ENCODE measurements at places on chromosomes 7 and 10.

DNA sequence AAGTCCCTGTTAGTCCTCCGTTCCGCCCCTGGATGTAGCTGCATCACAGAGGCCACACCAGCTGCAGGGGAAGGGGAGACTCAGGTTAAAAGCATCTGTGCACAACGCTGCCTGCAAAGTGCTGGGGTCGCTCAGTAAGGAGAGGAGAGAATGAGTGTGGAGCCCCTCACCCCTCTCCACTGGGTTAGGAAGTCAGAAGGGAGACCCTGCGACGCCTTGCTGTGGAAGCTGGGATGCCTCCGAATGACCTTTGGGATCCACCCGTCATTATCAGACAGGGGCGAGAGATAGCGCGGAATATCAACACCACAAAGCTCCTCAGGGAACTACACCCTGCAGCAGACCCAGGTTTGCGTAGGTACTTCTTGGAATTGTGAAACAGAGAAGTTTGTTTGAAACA, 167.7 kb upstream of the SHH start:
- no peak for DNase-seq

GRCh38 chr7:127635659-127636285, 16.2 kb upstream of the SND1 start:
- DNase-seq = no peak

DNA sequence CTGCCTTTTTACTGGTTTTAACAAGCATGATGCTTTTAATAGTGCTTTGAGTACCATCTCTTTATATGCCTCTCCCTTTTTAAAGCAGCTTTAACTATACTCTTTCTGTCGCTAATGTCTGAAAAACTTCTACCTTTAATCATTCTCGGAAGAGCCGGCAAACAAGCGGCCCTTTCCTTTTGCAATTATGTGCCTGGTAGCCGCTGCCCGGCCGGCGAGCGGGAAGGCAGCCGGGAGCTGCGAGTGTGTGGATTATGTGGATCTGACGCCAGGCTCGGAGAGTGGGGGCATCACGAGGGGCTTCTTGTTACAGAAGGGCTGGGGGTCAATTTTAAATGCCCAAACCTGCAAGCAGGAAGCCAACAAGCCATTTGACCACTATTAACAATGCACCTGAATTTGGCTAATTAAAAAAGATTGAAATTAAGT, 120.9 kb downstream of the BUB3 start:
- DNase-seq = no peak

DNA sequence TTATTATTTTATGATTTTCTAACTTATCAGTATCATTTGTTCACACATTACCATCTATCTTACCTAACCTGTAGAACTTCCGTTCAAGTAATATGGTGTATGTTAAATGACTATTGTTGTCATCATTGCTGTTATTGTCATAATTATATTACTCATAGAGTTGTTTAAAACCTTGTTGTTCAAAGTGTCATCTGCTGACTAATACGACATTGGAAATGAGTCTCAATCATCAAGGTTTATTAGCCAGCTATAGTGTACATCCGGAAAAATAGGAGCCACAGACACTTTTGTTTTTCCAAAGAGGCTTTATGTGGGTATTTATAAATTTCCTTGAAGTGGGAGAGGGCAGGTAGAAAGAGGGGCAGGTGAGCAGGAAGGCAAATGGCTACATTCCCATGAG, 386.9 kb upstream of the LRRTM3 start:
- DNase-seq = no peak

DNA sequence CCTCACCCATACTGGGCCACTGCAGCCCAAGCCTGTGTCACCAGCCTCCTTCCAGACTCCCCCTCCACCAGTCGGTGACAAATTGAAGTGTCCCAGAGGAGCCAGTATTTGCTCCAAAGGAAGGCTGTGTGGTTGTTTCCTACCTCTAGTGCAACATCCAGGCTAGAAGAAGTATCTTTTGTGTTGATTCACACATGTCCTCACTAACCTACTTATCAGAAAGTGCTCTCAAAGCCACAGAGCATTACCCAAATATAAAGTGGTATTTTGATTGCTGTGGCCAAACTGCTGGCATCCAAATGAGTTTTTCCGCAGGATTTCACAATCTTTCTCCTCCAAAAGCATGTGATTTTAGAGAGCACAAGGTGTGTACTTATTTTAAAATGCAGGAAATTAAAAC, 134.8 kb downstream of the CUL2 start:
- DNase-seq = no peak

DNA sequence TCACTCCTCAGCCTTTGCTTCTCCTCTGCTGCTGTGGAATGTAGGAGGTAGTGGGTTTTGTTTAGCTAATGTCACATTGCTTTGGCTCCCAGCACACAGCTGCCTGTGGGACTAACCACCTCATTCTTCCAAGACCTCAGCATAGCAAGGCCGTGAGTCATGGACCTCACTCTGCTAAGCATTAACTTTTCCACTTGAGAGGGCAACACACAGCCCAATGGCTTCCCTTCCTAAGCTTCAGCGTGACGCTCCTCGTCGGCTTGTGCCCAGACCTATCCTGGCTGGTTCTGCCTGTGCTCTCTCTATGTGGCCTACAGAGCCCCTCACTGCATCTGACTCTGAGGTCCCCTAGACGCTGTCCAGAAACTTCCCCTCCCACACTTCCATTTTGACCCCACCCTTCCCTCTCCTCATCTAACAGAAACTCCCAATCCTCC, 23.3 kb downstream of the MYOF start:
- no peak for DNase-seq

DNA sequence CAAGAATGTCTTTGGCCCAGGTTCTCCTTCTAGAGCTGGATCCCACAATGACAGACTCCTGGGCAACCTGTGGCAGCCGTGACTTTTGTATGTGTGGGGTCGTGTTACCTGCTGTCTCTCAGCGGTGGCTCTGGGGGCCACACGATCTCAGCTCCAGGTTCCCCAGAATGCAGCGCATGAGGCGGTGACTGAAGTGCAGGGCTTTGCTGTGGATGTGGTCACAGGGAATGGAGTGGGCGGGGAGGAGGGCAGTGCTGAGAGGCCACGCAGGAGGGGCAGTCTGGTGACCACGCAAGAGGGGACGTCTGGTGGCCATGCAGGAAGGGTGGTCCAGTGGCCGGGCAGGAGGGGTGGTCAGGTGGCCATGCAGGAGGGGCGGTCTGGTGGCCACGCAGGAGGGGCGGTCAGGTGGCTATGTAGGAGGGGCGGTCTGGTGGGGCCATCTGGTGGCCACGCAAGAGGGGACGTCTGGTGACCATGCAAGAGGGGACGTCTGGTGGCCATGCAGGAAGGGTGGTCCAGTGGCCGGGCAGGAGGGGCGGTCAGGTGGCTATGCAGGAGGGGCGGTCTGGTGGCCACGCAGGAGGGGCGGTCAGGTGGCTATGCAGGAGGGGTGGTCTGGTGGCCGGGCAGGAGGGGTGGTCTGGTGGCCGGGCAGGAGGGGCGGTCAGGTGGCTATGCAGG, 112.7 kb downstream of the ACTR3B start:
- no peak for DNase-seq

GRCh38 chr7:129032017-129032416, 22.9 kb downstream of the TNPO3 start:
- DNase-seq = no peak

GRCh38 chr10:78471723-78472550, 438.3 kb downstream of the RPS24 start:
- DNase-seq = no peak

DNA sequence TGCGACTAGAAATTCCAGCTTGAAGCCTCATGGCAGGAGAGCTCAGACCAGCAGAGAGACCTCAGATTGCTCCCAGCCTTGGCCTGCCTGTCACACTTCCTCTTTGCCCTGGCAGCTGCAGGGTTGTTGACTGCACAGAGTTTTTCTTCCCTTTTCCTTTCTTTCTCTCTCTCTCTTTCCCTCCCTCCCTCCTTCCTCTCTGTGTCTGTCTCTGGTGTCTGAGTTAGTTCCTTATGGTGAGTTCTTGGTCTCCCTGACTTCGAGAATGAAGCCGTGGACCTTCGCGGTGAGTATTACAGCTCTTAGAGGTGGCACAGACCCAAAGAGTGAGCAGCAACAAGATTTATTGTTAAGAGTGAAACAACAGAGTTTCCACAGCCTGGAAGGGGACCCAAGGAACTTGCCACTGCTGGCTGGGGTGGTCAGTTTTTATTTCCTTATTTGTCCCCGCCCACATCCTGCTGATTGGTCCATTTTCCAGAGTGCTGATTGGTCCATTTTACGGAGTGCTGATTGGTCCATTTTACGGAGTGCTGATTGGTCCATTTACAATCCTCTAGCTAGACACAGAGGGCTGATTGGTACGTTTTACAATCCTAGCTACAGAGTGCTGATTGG, 266.3 kb downstream of the RPS24 start:
- no peak for DNase-seq

DNA sequence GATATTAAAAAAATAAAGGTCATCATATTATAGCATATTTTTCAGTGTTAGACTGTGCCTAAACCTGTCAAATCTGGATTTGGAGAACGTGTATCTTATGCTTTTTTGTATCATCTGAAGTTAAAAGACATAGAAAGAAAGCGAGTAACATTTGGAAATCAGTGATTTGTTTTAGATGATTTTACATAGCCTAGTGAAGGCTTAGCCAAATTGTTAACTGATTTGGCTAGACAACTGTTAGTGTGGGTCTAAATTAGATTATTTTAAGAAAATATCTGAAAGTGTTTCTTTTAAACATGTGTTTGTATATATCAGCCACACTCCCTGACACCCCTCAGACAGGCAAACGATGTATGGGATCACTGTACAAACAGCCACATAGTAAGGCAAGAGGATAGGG, 35.6 kb downstream of the ACTA2 start:
- DNase-seq = no peak

GRCh38 chr10:124351481-124352220, 67.1 kb downstream of the OAT start:
- DNase-seq = no peak

GRCh38 chr7:77734659-77735421, 38.6 kb downstream of the RSBN1L start:
- no peak for DNase-seq

DNA sequence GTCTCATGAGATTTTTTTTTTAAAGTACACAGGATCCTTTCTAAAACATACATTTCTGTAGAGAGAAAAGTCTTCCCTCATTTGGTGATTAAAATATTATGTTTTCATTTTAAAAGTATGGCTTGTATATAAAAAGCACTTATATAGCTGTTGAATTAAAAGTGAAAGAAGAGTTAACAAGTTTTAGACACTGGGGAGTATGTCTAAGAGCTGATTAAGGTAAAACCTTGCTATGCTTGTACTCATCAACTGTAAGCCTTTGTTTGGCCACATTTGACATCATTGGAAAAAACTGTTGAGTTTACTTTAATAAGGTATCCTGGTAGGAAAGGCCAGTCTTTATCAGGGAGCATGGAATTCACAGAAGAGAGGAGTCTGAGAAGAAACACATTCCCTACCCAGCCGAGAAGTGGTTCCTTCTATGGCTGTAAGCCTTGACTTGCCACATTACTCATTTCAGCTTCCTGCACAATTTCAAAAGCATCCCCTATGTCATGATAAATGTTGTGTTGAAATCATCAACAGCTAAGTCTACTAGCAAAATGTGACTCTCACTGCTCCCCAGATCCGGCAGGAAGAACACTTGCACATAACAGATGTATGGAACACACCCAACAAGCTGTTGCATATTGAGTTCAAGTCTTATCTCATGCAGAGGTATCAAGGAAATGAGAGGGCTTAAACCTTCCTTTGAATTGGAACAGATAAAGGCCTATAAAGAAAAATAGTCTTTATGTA, 171.8 kb upstream of the CDK1 start:
- no peak for DNase-seq

GRCh38 chr7:146943483-146943882, 826.9 kb downstream of the CNTNAP2 start:
- no peak for DNase-seq
